ENCODE measurements at places on chromosomes 12 and 14.

- no peak for DNase-seq
These were observed 35.7 kb downstream of the STK38L start for GRCh38 chr12:27279826-27280225.

DNA sequence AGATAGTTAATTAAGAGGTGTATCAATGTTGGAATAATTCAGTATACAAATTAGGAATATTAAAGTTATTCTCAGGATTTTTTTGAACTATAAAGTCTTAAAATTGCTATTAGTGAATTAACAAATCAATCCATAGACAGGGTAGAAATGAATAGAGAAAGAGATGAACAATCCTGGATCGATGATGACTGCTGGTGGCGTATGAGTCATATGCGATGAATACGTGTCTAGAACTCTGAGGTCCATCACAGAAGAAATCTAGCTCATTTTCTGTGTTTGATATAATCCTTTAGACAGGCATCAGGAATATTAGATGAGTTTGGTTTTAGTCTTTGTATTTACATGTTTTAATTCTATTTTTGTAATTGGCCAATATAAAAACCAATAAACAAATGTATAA lies 85.4 kb upstream of the RTL1 start:
- no peak for DNase-seq

DNA sequence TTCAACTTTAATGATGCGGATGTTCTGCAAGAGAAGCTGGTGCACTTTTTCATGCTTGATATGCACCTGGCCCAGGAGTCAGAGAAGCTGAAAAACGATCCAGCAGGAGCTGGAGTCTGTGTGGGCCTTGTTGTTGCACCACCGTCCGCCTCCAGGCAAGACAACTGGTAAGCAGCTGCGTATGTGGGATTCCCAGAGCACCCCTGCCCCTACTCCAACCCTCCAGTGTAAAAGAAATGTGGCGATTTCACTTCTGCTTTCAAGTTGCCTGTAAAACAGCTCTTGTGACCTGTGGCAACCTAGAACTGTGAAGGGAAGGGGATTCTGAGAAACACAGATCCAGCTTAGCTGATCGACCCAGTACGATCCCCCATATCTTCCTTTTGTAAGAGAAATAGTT lies 154.1 kb upstream of the PELI2 start:
- DNase-seq = no peak

GRCh38 chr12:17304503-17305347 lies 698.8 kb upstream of the LMO3 start:
- DNase-seq = no peak

- no peak for DNase-seq
These were observed at the start of gene DCAF5 for GRCh38 chr14:69152902-69153151. Gene DCAF5 (minus strand): TSS chr14:69153119. CDS start chr14:69152978, 141 bp downstream.

GRCh38 chr12:88579601-88580050 lies 645 bp downstream of the KITLG start:
- no peak for DNase-seq

- no peak for DNase-seq
These were observed 2.3 kb downstream of the SPPL3 start for GRCh38 chr12:120901818-120902217.

GRCh38 chr12:76250256-76250655 lies 98.0 kb downstream of the BBS10 start:
- no peak for DNase-seq

DNA sequence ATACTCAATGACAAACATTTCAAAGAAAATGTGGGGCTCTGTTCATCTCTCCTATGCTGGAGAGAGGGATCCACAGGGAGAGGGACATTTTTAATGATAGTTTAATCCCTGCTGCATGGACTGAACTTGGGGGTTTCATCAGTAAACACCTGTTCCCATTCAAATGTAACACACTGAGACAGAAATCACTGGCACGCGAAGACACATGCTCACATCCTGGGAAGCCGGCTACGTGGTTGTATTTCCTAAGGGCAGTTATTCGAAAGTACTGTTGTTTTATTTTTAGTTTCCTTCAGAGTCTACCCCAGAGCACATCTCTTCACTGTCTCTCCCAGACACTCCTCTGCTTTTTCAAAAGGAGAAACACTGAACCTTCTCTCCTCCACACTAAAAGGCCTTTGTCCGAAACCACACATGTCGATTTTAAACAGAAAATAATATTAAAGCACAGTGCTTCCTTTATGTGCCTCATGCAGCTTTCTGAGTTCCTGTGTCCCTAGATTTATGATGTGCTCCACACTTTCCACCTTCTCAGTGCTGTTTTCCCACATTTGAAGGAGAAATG lies 52.8 kb downstream of the PTHLH start:
- no peak for DNase-seq

- DNase-seq = no peak
These were observed 28.8 kb downstream of the RAD52 start for GRCh38 chr12:920676-921075.

DNA sequence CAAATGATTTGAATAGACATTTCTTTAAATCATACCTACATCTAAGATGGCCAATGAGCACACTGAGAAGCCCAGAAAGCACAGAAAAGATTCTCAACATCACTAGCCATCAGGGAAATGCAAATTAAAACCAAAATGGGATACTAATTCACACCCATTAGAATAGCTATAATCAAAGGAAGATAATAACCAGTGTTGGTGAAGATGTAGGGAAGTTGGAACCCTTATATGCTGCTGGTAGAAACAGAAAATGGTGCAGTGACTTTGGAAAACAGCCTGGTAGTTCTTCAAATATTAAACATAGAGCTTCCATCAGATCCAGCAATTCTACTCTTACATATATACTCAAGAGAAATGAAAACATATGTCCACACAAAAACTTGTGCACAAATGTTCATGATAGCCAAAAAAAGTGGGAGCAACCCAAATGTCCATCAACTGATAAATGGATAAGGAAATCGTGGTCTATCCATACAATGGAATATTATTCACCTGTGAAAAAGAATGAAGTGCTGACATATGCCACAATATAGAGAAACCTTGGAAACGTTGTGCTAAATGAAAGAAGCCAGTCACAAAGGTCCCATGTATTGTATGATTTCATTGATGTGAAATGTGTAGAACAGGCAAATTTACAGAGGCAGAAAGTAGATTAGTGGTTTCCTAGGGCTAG lies 24.4 kb downstream of the SYNE3 start:
- DNase-seq = no peak

DNA sequence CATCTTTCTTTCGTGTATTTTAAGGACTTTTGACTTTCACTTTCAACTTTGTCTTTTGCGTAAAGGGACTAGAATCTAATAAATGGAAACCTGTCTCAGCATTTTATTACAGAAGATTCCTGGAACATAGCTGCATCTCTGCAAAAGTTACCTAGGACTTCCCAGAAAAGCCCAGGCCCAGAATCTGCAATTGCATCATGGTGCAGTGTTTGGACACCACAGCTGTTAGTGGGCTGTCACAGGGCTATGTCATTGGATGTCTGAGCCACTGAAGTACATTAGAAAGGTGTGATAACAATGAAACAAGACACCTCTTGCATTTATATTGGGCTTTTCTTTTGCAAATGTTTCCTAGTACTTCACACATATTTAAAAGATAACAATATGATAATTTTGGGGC lies 199.9 kb upstream of the IGF1 start:
- no peak for DNase-seq

- no peak for DNase-seq
These were observed 29.4 kb downstream of the PLEKHG7 start for GRCh38 chr12:92732216-92732615.

DNA sequence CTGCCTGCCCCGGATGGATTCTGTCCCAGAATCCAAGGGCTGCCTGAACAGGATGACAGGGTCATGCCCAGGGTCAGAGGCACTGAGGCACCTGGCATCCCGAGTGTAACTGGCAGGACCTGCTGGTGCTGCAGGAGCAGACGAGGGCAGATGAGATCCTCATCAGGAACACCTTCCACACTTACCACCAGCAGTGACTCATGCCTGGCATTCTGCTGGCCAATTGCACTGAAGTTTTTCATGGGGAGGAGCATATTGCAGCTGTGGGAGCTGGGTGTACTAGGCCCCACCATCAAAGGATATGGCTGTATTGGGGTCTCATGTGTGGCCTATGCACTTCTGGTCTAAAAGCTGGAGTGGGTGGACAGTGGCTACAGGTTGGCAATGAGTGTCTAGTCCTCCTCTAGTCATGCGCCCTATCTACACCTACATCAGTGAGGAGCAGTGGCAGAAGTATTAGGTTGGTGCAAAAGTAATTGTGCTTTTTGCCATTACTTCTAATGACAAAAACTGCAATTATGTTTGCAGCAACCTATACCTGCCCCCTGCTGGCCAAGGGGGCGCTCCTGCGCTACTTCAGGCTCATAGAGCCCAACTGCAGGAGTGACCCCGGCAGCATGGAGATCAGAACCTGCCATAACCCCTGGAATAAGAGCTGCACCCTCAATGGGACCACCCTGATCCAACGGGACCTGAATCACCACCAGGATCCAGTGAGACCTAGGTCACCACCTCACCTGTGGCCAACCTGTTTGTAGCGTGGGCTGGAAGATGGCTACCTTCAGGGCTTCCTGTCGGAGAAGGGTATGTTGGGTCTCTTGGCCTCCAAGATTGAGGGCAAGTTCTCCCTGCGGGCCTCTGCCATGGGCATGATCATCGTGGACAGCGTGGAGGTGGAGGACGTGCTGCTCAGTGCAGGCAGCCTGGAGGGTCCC lies 8.0 kb upstream of the C12orf42 start:
- DNase-seq = peak; percentile 33

DNA sequence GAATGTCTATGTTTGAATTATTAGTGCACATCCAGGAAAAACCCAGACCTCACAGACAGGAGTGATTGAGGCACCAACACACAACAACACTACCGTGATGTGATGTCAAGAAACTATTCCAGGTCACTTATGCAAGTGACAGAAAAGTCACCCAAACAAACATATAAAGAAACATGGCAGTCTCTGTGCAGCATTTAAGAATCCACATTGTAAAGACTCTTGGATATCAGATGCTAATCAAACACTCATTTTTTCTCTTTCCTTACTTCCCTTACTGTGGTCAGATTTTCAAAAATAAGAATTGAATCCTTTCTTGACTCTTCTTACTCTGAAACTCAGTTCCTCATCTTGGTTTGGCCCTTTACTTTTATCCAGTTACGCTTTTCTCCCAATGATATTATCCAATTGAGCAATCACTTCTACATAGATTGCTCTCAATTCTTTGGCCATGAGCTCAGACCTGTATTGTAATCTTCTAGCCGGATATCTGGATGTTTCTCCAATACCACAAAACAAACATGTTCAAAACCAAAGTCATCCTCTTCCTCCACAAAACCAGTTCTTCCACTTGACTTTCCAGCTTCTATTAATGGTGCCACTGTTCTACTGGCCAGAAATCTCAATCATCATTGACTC lies 115.4 kb downstream of the DUSP6 start:
- no peak for DNase-seq

DNA sequence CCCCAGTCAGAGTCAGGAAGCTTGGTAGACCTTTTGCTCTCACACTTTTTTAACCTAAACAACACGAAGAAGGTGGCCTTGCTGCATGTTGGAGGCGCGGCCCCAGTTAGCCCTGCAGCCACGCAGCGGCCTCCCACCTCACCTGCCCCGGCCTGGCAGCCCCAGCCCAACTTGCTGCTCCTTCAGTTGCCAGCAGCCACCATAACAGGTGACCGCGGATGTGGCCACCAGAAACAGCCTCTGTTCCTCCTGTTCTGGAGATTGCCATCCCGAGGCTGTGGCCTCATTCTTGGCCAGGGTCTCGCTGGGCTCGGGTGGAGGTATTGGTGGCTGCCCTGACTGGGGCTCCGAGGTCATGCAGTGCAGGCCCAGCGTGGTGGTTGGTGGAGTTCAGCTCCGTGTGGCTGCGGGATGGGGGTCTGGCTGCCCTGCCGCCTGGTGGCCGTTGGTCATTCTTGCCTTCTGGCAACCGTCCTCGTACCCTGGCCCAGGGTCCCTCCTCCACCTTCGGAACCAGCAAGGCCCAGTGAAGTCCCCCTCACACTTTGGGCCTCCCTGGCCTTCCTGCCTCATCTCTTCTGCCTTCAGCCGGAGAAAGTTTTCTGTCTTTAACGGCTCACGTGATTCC lies 20.7 kb upstream of the TEX22 start:
- DNase-seq = no peak

- DNase-seq = peak; percentile 94
These were observed 88.5 kb upstream of the NCOR2 start for GRCh38 chr12:124655698-124656516.

DNA sequence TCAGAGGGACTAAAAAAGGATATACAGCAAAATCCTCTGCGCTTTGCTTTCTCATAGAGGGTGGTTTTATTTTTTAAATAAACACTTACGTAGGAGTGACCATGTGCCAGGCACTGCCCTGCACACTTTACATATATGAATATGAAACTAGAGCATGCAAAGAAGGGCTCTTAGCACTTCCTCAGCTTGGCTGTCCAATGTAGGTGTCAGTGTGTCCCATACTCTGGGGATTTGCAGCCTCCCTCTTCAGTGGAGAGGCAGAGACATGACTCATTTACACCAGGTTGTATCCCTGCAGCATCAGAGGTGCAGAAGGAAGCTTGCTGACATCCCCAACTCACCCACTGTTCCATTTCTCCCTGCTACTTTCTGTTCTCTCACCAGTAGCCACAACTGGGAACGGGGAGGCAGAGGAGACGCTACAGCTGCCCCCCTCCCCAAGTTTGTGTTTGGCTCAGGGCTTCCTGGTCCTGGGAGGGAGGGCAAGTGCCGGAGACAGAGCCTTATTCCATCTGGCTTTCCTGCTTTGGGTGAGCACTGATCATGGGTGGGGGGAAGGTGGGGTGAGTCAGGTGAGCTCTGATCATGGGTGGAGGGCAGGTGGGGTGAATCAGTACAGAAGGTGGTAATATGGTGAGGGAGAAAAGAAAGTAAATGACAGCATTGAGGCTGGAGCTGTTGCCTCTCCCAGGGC lies 4.9 kb upstream of the KRT5 start:
- DNase-seq = no peak

DNA sequence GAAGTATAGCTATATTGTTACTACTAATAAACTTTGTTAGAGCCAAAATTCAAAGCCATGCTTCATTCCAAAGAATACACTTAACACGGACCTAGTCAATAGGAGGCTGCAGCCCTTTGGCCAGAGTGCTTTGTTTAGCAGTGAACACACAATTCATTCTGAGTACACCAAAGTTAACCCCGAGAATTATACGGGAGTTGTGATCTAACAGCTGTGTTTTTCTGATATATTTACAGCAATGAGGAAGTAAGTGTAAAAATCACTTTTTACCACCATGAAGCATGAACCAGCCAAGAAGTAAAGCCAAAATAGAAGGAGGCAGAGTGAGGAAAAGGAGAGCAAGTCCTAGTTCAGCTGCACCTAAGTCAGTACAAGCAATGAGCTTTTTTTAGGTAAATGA lies 156.8 kb upstream of the PDE3A start:
- DNase-seq = no peak

GRCh38 chr12:64400041-64400440 lies 4.2 kb upstream of the XPOT start:
- no peak for DNase-seq

- DNase-seq = no peak
These were observed 858.1 kb downstream of the NRXN3 start for GRCh38 chr14:79028281-79028680.

GRCh38 chr14:20328705-20329104 lies 4.4 kb downstream of the CCNB1IP1 start:
- DNase-seq = no peak

- DNase-seq = no peak
These were observed 1.1 kb downstream of the ATXN3 start for GRCh38 chr14:92105073-92105892.

- DNase-seq = no peak
These were observed 93.5 kb upstream of the MED13L start for GRCh38 chr12:116370886-116371580.

Data from NT2/D1 (cell line).